ENCODE measurements at places on chromosomes 11 and 22.

DNA sequence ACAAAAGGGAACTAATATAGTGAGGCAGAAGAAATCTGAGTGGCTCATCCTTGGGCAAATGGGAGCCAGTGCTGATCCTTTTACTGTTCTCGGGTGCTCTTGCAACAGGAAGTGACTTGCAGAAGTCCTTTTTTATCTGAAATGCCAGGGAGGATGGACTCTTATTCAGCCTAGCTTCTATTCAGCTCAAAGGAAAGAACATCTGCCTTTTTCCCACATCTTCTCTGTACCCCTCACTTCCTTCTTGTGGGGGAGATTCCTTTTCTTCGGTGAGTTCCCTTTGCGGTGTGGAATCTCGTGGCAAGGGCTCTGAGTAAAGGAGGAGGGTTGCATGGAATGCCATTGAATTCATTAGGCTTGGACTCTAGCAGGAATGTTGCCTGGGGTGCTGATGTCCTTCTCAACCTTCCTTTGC lies 76.2 kb downstream of the ZBTB16 start:
- no peak for DNase-seq

GRCh38 chr11:62921201-62921572 lies at the start of gene CHRM1:
CHRM1 (minus strand) TSS chr11:62921363; CDS start chr11:62911100, 10,263 bp downstream.
- no peak for DNase-seq

GRCh38 chr11:7515447-7515886 lies 1.7 kb downstream of the PPFIBP2 start:
- DNase-seq = no peak

DNA sequence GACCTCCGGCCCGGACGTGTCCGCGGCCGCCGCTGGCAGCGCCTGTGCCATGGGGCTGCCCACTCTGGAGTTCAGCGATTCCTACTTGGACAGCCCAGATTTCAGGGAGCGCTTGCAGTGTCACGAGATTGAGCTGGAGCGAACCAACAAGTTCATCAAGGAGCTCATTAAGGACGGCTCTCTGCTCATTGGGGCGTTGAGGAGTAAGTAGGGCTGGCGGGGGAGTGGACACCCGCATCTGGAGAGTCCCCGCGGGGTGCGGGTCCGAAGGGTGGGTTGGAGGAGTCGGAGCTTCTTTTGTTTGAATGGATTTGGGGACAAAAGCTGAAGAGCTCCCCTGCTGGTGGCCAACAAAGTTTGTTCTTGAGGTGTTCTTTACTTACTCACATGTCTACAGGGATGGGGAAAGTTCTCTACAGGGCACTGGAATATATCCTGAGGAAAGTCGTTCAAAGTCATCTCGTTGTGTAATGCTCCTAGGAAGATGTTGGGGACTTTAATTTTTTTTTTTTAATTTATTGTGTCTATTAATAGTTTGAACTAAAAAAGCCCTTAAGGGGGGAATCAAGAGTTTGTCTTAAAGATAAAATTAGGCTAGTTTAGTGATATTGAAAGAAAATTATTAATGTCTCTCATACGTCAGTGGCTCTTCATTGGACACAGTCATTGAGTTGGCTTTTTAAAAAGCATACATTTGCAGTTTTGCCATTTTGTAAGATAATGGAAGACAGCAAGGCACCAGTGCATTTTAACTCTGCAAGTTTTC lies 725 bp downstream of the ARHGAP42 start:
- DNase-seq = peak; percentile 19

GRCh38 chr11:86040919-86041850 lies 27.7 kb downstream of the PICALM start:
- DNase-seq = no peak

DNA sequence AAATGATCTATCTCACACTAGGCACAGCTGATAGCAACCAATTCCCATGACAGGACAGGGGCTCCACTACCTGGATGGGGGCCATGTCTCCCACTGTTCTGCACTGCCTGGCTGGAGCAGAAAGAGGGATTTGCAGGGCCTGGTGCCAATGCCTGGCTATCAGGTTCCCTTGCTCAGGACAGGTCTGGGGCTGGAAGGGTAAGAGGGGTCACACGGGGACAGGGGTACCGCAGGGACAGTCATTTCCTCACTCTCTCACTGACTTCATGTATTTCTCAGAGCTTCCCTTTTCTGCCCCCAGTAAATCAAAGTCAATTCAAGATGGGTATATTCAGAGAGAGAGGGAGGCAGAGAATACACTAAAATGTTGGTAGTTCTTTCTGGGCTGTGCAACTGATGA lies 119.1 kb upstream of the CSNK2A3 start:
- DNase-seq = no peak

DNA sequence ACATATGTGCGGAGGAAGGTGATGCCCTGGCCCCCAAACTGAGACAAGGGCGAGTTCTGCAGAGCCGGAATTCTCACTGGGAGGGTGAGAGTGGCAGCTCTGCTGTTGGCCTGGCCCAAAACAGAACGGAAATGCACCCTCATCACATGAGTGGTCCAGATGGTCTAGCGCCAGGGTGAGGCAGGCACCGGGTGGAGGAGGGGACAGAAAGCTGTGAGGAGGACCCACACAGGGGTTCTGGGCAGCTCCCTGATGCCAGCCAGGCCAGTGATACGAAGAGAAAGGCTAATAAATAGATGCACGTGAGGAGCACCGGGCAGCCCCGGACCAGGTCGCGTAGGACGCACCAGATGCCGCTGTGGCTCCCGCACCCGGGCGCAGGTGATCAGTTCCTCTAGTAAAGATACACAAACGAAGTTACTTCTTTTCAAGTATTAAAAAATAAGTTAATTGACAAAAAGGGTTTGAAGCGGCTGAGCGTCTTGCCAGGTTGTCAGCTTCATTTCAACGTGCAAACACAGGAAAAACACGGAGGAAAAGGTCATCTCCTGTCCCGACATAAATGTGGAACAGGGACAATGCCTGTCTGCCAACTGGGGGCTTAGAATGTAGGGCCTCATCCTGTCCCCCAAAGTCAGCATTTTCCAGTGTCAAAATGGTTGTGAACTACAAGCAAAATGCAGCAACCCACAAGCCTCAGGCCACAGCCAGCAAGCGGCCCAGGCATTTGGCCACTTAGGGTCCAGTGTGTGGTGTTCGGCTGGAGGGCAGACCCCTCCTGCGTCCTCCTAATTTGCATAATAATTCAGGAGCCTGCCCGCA lies 15.3 kb upstream of the BID start:
- no peak for DNase-seq

GRCh38 chr11:12698048-12698447 lies 23.8 kb downstream of the TEAD1 start:
- DNase-seq = no peak

- peak; percentile 48 for DNase-seq
These were observed 536 bp downstream of the YWHAH start for GRCh38 chr22:31944700-31945442.

DNA sequence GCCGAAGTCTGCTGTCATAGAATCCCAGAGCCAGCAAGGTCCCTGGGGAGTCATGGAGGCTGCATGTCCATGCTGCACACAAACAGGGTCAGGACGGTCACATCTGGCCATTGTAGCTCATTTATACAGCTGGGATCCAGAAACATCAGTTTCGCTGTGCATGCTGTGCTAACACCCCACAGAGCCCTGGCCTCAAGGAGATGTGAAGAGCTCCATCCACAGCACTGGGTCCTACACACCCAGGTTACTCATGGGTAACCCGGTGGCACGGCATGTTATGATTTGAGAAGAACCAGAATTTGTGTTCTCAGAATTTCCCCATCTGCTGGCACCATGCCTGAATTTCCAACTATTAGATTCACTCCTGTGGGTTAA lies 146.3 kb upstream of the ARHGAP20 start:
- no peak for DNase-seq

DNA sequence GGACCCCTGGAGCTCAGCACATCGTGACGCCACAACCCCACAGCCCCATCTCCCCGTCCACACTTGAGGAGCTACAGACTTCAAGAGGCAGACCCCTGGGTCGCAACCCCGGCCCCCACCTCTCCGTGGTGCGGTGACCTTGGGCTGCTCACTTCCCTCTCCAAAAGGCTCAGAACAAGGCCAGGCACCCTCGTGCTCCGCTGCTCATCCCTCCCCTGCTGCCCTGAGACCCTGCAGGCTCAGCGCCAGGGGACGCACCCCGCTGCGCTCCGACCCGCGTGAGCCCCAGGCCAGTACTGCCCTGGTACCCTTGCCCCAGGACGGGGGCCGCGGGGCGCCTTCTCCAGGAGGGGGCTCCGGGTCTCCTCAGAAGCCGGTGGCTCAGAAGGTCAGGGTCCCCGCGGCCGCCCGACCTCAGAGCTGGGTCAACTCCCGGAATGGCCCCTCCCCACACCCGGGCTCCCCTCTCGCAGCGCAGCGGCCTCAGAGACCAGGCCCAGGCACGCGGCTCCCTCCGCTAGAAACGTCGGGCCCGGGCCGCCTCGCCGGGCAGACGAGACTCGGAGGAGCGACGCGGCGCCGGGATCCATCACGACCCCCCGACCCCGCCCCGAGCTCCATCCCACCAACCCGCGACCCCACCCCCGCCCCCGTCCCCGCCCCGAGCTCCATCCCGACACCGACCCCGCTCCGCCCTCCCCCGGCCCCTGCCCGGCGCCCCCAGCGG lies 563 bp downstream of the GATD1 start:
- no peak for DNase-seq

DNA sequence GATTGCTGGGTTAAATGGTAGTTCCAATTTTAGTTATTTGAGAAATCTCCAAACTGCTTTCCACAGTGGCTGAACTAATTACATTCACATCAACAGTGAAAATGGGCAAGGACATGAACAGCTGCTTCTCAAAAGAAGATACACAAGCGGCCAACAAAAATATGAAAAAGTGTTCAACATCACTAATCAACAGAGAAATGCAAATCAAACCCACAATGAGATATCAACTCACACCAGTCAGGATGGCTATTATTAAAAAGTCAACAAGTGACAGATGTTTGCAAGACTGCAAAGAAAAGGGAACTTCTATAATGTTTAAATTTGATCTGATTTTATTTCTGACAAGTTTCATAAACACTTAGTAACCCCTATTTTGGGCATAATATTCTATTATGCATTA lies 537.5 kb downstream of the DLG2 start:
- no peak for DNase-seq
